Coronary artery (tissue), 2 donors: ENCODE measurements at places on chromosomes 6 and 20.

DNA sequence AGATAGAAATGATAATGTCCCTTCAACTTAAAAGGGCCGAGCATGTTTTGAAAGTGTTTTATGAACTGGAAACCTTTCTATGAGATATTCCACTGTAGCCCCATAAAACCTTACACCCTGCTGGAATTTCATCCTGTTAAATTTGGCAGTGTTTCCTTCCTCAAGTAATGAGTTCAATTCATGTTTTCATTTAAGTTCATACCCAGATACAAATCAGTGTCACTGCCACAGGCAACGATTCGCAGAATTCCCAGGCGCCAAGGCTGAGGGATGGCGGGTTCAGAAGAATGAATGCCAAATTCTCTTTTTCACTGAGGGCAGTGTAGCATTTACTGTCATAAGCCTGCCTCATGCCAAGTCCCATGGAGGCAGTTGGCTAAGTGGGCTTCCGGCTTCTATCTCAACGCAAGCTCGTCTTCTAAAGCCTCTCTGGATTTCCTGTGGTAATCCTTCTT is 511.8 kb upstream of the ID4 start:
- no peak for DNase-seq

- DNase-seq = no peak
Measured at GRCh38 chr6:165848086-165848426, 185.0 kb upstream of the PDE10A start.

- DNase-seq = no peak
Measured at GRCh38 chr20:36408219-36408618, 102.1 kb downstream of the DLGAP4 start.

GRCh38 chr6:20640181-20640580 is 105.9 kb downstream of the CDKAL1 start:
- DNase-seq = no peak

- no peak for DNase-seq
Measured at GRCh38 chr20:17825252-17825959, 125.6 kb downstream of the BANF2 start.

DNA sequence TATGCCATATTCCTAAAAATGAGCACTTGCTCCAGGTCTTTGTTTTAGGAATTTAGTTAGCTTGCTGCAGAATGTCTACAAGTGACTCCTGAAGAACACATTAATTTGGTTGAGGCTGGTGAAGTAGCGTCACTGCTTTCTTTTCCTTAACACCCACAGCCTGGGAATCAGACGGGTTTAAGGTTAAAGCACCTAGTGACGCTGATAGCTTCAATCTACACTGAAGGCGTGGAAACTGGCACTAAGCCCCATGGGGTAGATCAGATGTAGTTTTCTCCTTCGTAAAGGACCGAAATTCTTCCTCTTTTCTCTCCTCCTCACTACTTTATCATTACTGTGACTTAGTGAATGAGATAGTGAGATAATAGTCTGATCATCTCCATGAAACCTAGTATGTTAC is 90.3 kb downstream of the TBC1D7 start:
- DNase-seq = no peak

- no peak for DNase-seq
Measured at GRCh38 chr20:41783423-41784208, 165.4 kb upstream of the CHD6 start.
